Retinal pigment epithelial cell (primary cell): ENCODE measurements at places on chromosomes 11 and 22.

- no peak for DNase-seq
These were observed 9.6 kb downstream of the SULT4A1 start for GRCh38 chr22:43852573-43853327.

GRCh38 chr11:31810779-31811647, at the start of gene PAX6:
Gene PAX6 (minus strand): TSS chr11:31811322. CDS start chr11:31806411, 4,911 bp downstream.
- DNase-seq, result peak; percentile 99

DNA sequence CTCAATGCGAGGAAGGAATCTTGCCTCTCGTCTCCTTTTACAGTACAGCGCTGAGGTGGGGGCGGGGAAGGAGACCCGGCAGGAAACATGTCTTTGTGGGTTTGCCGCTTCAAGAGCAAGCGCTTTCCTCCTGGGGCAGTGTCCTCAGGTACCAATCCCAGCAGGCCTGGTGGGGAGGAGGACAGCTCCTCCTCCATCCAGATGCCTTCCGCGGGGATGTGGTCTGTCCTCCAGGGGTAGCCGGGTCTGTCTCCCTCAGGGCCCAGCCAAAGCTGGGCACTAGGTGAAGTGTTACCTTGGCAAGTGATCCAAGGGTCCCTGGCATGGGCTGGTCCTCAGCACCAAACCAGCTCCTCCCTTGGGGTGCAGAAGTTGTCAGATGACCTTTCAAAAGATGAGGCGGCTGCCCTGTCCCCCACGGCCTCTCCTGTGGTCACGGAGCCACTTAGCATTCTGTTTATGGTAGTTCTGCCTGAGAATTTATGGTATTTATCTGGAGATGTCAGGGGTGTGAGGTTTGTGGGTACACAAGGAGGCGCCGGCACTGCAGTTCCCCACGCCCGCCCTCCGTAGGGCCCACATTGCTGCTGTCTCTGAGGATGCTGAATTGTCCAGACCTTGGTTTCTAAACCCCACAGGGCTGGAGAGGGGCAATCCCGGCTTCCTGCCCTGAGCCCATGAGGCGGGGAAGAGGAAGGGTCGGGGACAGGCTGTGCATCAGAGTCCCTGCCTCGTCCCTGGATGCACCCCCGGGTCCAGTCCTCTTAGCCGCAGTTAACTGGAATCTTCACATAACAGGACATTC, 93.5 kb upstream of the ANO1 start:
- no peak for DNase-seq

- no peak for DNase-seq
These were observed 15.1 kb downstream of the PITPNB start for GRCh38 chr22:27903805-27904473.

- peak; percentile 77 for DNase-seq
These were observed 90.4 kb upstream of the PARVA start for GRCh38 chr11:12287009-12287373.

DNA sequence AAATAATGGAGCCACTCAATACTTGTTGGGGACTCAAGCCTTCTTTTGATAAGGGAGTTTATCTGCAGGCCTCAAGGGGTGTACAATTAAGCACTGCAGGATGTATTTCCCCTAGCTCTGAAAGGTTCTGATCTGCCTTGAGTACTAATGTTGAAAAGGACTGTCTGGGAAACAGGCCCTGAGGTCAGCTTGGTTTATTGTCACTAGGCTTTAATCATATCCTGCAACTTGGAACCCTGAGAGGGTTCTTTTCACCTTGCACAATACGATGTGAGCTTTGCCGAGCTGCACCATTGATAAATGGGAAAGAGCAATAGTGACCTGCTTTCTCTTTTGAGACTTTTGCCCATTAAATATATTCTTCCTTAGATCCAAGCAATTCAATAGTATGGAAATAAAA, 31.6 kb upstream of the HORMAD2 start:
- DNase-seq, result no peak

GRCh38 chr22:25162561-25162960, 37.1 kb upstream of the CRYBB3 start:
- DNase-seq, result no peak

- DNase-seq, result no peak
These were observed 29.5 kb downstream of the KREMEN1 start for GRCh38 chr22:29102300-29102699.

GRCh38 chr22:44995105-44995514, 14.7 kb downstream of the PHF21B start:
- no peak for DNase-seq

DNA sequence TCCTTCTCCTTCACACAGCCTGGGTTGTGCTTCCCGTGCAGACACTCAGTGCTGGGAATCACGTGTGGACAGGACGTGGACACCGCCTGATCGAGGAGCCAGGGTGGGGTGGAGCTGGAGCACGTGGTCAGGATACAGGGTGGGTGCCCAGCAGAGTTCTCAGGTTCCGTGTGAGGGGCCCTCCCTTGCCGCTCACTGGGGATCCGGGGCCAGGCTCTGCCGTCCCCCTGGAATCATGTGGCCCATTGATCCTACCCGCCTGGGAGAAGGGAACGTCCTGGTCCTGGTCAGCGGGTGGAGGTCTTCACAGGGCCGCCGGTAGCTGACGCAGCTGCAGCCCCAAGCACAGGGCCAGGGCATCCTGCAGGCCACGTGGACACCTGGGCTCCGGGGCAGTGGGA, 397.7 kb downstream of the TBC1D22A start:
- no peak for DNase-seq

DNA sequence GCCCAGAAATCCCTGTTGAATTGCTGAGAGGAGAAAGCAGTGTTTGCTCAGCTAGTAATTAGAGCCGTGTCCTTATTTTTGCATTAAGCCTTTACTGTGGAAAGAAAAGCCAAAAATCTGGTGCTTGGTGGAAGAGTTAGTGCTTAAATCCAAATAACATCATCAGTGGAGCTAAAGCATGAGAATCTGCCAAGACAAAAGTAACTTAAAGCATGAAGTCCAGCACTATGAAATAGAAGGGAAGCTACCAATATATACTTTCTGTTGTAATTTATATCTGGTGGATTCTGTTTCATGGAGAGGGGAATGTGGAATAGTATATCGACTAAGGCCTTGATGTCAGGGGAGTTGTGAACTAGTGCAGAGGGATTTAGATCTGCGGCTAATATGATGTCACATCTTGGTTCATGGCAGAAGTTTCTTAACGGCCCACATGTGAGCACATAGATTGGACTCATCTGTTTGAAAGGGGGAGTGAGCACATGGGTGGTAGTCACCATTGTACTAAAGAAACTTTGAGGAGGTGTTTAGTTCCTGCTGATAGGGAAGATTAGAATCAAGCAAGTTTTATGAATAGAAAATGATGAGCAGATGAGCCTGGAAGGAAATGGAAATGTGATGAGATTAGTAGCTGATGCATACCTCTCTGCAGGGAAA, 224.4 kb upstream of the MTNR1B start:
- DNase-seq, result no peak

DNA sequence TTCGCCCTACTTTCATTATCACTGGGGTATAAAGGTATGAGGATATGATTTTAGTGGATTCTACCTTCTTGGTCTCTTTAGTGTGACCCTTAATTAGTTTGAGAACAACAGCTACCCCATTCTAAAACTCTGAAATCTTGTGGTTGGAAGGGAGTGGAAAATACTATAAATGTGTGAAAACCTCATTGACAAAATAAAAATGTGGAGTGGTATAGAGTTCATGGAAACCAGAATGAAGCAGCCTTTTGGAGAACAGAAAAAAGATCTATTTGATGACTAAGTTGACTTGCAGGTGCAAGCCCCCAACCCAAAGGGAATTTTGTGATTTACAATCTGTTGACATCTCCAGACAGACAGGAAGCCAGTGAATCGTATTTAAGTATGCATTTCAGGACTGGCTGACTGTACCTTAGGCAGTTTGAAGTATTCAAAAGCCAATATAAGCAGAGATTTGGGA, 75.8 kb downstream of the GAS2 start:
- no peak for DNase-seq

DNA sequence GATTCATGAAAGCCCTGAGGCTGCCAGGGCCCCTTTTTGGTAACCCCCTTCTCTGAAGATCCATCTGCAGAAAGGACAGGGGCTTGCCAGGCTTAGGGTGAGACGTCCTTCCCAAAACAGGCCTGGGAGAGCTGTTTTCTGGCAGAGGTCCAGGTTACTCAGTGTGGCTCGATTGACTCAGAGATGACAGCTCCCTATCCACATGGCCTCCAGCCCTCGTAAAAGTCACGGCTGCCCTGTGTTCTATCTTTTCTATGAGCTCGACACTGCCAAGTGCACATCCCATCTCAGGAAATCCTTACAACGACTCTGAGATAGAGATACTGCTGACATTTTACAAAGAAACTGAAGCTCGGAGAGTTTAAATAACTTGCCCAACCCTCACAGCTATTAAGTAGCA, 20.4 kb downstream of the ADAMTS8 start:
- DNase-seq, result no peak

DNA sequence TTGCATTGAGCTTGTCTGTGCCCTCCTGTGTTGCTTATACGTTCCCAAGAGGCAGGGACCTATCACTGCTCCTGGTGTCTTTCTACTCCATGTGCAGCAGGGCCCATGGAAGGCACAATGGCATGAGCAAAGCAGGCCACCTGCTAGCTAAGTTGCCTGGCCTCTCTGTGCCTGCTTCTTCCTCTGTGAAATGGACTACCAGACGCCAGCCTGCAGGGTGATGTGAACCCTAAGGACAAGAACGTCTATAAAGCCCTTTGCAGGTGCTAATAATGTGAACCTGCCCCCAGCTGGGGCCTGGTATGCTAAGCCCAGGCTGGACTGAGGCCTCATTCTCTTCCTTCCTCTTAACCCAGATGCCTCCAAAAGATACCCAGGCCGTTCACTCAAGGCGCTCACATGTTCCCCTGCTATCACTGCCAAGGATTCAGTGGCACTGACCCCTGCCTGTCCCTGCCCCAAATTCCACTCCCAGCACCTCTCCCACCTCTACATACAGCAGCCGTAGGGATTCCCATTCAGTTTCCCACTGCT, 4.0 kb downstream of the GUCD1 start:
- DNase-seq, result no peak
